ENCODE measurements at places on chromosomes 5 and 9.

- DNase-seq: no peak
Measured at GRCh38 chr5:99590806-99591205, 662.0 kb upstream of the CHD1 start.

- no peak for DNase-seq
Measured at GRCh38 chr5:134526483-134527155, 1.1 kb downstream of the JADE2 start.

DNA sequence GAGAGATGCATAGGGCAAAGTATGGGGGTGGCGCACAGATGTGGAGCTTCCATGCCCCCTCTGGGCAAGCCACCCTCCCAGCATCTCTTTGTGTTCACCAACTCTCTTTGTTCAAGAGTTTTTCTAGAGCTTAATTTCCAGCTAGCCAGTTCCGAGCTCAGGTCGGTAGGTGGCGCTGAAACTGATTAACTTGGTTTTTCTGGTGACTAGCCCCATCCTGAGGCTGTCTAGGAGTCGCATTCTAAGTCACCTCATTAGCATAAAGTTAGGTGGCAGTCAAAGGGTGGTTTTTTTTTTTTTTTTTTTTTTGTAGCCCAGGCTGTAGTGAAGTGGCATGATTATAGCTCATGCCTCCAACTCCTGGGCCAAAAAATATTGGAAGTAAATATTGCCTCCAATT is 476.4 kb downstream of the KDM4C start:
- no peak for DNase-seq

- DNase-seq: no peak
Measured at GRCh38 chr9:117247266-117247665, 167.6 kb downstream of the ASTN2 start.

DNA sequence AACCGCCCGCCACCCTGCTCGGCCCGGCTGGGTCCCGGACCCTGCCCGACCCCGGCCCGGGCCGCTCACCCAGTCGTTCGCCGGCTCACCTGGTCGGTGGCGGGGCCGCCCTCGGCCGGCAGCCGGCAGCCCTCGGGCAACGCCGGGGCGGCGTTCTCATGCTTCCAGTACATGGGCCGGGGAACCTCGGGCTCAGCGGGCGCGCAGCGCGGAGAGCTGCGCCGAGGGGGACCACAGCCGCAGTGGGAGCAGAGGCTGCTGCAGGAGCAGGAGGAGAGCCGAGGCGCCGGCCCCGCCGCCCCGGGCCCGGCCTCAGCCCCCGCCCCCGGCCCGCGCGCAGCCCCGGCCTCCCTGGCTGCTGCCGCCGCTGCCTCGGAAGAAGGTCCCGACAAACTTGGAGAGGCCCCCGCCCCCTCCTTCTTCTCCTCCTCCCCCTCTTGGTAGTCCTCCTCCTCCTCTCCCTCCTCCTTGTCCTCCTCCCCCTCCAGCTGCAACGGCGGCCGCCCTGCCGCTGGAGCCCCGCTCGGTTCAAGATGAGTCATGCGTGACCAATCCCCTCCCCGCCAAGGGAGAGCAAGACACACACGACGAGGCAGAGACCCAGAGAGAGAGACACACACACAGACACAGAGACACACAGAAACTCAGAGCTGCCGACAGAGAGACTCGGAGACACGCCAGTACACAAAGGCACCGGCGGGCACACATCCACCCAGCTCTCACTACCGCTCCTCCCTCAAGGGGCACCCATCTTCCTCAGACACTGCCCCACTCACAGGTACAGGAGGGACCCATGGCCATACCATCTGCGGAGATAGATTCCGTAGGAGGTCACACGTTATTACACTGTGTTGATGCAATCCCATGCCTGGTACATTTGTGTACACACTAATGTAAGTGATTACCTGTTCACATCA is at the start of gene LHX6:
Gene LHX6 (minus strand): TSS at position 390 of the 917 bp plus-strand sequence. CDS start 217 bp downstream, at position 173.
- no peak for DNase-seq
